Kidney (tissue), 22 donors: ENCODE measurements at places on chromosomes 7 and 10.

- peak overlapping the region; percentile 7 for H3K4me3 ChIP-seq
- H3K36me3 ChIP-seq, result no peaks in the 10 kb centered on the region
- peaks cover 21% of the 10 kb centered on the region for H3K4me1 ChIP-seq
- peak overlapping the region; percentile 98 for H3K27ac ChIP-seq
- no peaks in the 10 kb centered on the region for H3K27me3 ChIP-seq
- DNase-seq, result peak; percentile 75
These were observed 101.7 kb upstream of the KLF6 start for GRCh38 chr10:3886641-3887251.

DNA sequence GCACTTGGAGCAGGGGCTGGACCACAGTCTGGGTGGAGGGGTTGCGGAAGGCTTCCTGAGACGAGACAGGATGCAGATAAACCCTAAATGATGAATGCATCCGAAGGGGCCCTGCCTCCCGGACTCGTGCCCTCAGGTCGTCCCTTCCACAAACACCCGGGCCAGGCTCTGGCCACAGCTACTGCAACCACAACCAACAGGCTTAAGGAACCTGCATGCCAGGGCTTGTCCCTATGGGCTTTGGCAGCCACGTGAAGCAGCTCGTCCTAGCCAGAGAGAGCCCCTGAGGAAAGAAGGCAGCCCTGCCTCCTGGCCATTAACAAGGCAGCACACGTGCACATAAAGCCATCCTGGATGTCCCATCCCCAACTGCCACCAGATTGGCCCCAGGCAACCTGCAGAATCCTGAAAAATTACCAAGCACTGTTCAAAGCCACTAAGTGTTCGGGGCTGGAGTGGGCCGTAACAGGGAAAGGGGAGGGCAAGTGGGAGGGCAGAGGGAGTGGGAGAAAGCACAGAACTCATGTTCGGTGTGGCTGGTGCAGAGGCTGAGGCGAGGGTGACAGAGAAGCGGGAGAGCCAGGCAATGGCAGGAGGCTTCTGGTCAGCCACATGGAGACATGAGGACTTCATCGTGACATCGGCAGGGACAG lies 62.7 kb downstream of the MAD1L1 start:
- H3K27ac ChIP-seq, result peak overlapping the region; percentile 66
- no peaks in the 10 kb centered on the region for H3K36me3 ChIP-seq
- no peak for DNase-seq
- H3K4me1 ChIP-seq, result peaks cover 10% of the 10 kb centered on the region
- H3K4me3 ChIP-seq, result no peak overlapping the region

- no peaks in the 10 kb centered on the region for H3K27me3 ChIP-seq
- no peak for DNase-seq
- H3K4me1 ChIP-seq, result no peaks in the 10 kb centered on the region
- no peak overlapping the region for H3K4me3 ChIP-seq
- no peaks in the 10 kb centered on the region for H3K36me3 ChIP-seq
- H3K27ac ChIP-seq, result no peak overlapping the region
These were observed 22.7 kb downstream of the STEAP1B start for GRCh38 chr7:22477262-22477661.

- no peaks in the 10 kb centered on the region for H3K27me3 ChIP-seq
- H3K27ac ChIP-seq, result no peak overlapping the region
- no peak overlapping the region for H3K4me3 ChIP-seq
- DNase-seq, result no peak
These were observed 8.3 kb upstream of the OCM start for GRCh38 chr7:5872326-5872725.

DNA sequence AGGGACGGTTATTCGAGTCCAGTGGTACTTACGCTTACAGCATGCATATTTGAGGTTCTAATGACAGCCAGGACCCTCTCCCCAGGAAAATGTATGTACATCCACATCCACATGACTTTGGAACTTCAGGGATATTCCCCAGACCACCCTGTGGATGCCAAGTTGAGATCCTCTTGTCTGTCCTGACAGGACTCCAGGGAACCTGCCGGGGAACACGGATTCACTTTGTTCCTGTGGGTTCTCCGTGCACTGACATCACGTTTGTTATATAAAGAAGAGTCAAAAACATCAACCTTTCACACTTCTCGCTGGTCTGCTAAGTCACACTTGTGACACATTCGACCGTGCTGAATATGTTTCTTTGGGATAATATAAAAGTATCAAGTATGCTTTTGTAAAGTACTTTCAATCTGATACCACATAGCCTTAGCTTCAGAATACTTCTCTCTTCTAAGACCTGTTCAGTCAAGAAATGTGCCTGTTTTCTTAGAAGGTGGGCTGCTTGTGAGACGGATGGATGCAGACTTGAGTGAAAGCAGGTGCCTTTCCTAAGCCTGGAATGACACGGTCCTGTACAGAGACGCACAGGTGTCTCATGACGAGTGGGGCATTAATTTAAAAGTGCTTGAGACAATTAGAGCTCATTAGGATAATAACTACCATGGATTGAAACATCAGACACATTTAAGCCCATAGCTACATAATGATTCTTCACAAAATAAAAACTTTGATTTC lies 38.7 kb downstream of the CALML5 start:
- DNase-seq, result no peak
- H3K4me3 ChIP-seq, result no peak overlapping the region
- no peak overlapping the region for H3K27ac ChIP-seq
- H3K27me3 ChIP-seq, result no peaks in the 10 kb centered on the region
- H3K36me3 ChIP-seq, result no peaks in the 10 kb centered on the region

DNA sequence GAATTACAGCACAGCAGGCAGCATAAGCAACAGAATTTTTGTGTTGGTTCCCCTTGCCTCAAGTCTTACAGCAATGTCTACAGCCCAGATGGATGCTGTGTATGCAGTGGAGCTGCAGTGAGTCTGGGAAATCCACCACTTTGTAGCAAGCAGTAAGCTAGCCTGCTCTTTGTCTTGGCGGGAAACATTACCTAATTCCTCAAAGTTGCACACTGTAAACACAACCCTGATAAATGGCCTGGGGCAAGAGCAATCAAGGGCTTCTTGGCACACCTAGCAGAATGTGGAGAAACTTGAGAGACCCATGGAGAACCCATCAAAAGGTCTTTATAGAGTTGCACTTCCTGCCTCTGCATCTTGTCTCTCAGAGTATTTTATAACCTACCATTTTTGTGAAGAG lies 102.0 kb upstream of the FOXP2 start:
- no peak overlapping the region for H3K4me3 ChIP-seq
- H3K27me3 ChIP-seq, result no peaks in the 10 kb centered on the region
- no peaks in the 10 kb centered on the region for H3K4me1 ChIP-seq

GRCh38 chr10:113982296-113982695 lies 61.4 kb upstream of the ADRB1 start:
- no peak for DNase-seq
- H3K4me3 ChIP-seq, result no peak overlapping the region
- H3K4me1 ChIP-seq, result peaks cover 12% of the 10 kb centered on the region
- H3K36me3 ChIP-seq, result no peaks in the 10 kb centered on the region
- H3K27ac ChIP-seq, result peak overlapping the region; percentile 18

DNA sequence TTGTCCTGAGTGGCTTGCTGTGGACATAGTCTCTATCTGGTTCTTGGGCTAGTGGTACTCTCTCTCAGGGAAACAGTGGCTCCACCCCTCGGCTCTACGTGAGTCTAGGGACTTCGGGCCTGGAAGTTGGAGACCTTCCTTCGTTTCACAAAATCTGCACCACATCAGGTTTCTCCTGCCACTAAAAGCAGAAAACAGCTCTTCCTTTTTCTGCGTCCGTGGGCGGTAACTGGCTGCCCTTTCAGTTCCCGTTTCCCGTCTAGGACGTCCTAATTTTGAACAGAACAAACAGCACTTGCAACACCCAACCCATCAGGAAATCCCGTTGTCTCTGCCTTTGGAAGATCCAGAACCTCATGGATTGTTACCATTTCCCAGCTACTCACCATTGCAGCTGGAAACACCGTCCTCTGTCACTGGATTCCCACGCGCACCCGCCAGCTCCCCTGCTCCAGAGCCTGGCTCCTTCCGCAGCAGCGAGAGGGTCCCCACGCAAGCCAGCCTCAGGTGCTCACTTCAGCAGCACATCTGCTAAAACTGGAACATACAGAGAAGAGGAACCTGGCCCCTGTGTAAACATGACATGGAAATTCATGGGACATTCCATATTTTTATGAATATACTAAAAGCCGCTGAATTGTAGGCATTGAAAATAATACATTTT lies 311.4 kb upstream of the AKR1E2 start:
- H3K4me1 ChIP-seq, result no peaks in the 10 kb centered on the region
- no peaks in the 10 kb centered on the region for H3K27me3 ChIP-seq
- H3K36me3 ChIP-seq, result no peaks in the 10 kb centered on the region
- no peak overlapping the region for H3K27ac ChIP-seq
- no peak for DNase-seq

DNA sequence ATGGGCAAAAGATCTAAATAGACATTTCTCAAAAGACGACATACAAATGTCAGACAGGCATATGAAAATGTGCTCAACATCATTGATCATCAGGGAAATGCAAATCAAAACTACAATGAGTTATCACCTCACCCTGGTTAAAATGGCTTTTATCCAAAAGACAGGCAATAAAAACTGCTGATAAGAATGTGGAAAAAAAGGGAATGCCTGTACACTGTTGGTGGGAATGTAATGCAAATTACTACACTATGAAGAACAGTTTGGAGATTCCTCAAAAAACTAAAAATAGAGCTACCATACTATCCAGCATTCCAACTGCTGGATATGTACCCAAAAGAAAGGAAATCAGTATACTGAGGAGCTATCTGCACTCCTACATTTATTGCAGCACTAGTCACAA lies 18.0 kb downstream of the GSDME start:
- H3K27me3 ChIP-seq, result no peaks in the 10 kb centered on the region
- peaks cover 4% of the 10 kb centered on the region for H3K36me3 ChIP-seq
- no peak overlapping the region for H3K27ac ChIP-seq
- no peak for DNase-seq

GRCh38 chr7:35334506-35334905 lies 80.6 kb upstream of the TBX20 start:
- H3K4me1 ChIP-seq, result no peaks in the 10 kb centered on the region
- no peaks in the 10 kb centered on the region for H3K36me3 ChIP-seq
- DNase-seq, result no peak
- no peak overlapping the region for H3K4me3 ChIP-seq
- no peaks in the 10 kb centered on the region for H3K27me3 ChIP-seq

DNA sequence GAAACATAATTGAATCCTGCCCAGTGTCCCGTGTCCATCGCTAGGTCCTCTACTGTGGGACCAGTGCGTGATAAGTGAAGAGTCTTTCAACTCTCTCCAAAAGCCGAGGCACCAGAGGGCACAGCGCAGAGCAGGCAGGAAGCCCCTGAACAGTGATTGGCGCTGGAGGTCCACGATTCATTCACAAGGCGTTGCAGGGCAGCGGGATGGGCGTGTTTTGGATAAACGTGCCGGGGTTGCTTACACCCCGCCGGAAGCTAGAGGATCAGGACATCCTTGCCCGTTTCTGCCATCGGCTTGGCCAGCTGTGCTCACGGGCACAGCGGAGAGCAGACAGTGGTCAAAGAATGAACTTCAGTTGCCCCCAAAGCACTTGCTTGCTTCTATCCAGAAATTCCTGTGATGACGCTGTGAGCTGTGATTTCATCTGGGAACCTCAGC lies 86.0 kb upstream of the PFKP start:
- H3K27ac ChIP-seq, result no peak overlapping the region
- H3K4me3 ChIP-seq, result no peak overlapping the region
- no peaks in the 10 kb centered on the region for H3K36me3 ChIP-seq
- DNase-seq, result no peak
- H3K4me1 ChIP-seq, result no peaks in the 10 kb centered on the region
- H3K27me3 ChIP-seq, result no peaks in the 10 kb centered on the region

DNA sequence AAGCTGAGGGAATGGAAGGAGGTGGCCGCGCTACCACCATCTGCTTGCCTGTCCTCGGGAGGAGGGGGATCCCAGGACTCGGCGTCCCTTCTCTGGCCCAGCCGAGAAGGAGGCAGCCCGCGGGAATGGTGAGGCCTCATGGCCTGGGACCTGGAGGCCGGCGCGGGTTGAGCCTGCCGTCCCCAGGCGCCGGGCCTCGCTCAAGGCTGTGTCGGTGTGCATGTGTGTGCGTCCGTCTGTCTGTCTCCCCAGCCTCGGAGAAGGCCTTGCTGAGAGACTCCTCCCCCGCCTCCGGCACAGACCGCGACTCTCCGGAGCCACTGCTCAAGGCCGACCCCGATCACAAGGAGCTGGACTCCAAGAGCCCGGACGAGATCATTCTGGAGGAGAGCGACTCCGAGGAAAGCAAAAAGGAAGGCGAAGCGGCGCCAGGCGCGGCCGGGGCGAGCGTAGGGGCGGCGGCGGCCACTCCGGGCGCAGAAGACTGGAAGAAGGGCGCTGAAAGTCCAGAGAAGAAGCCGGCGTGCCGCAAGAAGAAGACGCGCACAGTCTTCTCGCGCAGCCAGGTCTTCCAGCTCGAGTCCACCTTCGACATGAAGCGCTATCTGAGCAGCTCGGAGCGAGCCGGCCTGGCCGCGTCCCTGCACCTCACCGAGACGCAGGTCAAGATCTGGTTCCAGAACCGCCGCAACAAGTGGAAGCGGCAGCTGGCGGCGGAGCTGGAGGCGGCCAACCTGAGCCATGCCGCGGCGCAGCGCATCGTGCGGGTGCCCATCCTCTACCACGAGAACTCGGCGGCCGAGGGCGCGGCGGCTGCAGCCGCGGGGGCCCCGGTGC lies 1.3 kb downstream of the HMX3 start:
- peak; percentile 53 for DNase-seq
- no peak overlapping the region for H3K27ac ChIP-seq

DNA sequence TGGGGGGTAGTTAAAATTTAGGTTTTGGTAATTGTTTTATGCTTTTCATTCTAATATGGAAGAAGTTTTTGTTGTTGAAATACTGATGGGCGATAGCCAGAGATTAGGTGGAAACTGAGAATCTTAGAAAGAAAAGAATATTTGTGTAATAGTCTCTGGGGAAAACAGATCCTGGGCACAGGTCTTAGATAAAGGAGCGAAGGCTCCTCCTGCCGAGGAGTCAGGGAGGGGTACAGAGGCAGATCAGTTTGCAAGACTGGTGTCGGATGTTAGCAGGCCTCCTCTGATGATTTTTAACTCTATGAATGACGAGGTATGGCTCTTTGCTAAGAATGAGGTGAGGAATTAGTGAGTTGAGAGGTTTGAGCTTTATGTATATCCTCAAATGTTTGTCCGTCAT lies 339.7 kb downstream of the HGF start:
- no peak for DNase-seq
- H3K36me3 ChIP-seq, result no peaks in the 10 kb centered on the region
- no peak overlapping the region for H3K4me3 ChIP-seq
- H3K27me3 ChIP-seq, result no peaks in the 10 kb centered on the region
- no peaks in the 10 kb centered on the region for H3K4me1 ChIP-seq

DNA sequence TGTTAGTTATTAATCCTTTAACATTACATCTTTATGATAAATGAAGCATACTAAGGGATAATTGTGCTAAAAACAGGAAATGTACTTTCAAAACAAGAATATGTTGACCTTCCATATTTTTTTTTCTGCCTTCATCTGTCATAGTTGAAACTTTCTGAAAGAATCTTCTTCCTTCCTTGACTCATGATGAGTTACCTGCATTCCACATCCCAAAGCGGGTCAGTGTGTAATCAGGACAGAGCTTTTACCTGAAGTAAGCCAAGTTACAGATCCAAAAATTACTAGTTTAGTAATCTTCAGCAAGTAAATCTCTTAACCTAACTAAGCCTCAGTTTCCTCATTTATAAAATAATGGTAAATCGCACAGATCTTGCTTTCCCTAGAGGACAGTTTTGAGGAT lies 13.4 kb upstream of the ARL4A start:
- no peak overlapping the region for H3K4me3 ChIP-seq
- no peaks in the 10 kb centered on the region for H3K4me1 ChIP-seq
- H3K27ac ChIP-seq, result no peak overlapping the region
- H3K27me3 ChIP-seq, result no peaks in the 10 kb centered on the region
- no peak for DNase-seq
